ENCODE measurements at places on chromosomes 7 and 10. TPM values are rescaled to one million over a fixed set of nuclear protein-coding genes. Genes with fewer than 3 reads are reported as not detected.

FAM53B gene
- polyA plus RNA-seq = 27.8 TPM

ERCC6 gene
- polyA plus RNA-seq = 10.5 TPM

HUS1 gene
- 16.7 TPM for polyA plus RNA-seq

MSS51 gene
- 47.4 TPM for polyA plus RNA-seq

TYW1B gene
- polyA plus RNA-seq = 5.4 TPM

SLC13A1 gene
- not detected for polyA plus RNA-seq

FAM25C gene
- polyA plus RNA-seq = not detected

CD36 gene
- polyA plus RNA-seq = 396 TPM

IMPDH1 gene
- polyA plus RNA-seq = 23.2 TPM

OGDHL gene
- polyA plus RNA-seq = 0.26 TPM

CYP26C1 gene
- polyA plus RNA-seq = not detected

OR6B1 gene
- polyA plus RNA-seq = not detected

FEZF1 gene
- polyA plus RNA-seq = 0.12 TPM

GDF10 gene
- polyA plus RNA-seq = 0.41 TPM

FBXO24 gene
- polyA plus RNA-seq = 2.3 TPM

HOXA2 gene
- 0.99 TPM for polyA plus RNA-seq

GHRHR gene
- polyA plus RNA-seq = 0.58 TPM

CCDC3 gene
- 22.1 TPM for polyA plus RNA-seq

GIMAP5 gene
- 6.5 TPM for polyA plus RNA-seq

ACHE gene
- polyA plus RNA-seq = 82.8 TPM

RARRES2 gene
- polyA plus RNA-seq = 60.4 TPM

ADRA2A gene
- 3.7 TPM for polyA plus RNA-seq

Data from hindlimb muscle (tissue), 1 donor.